Progenitor cell of endocrine pancreas (in vitro differentiated cells): ENCODE measurements at places on chromosomes 6 and 20.

- H3K27me3 ChIP-seq = no peaks in the 10 kb centered on the region
- no peak overlapping the region for H3K4me3 ChIP-seq
- H3K4me1 ChIP-seq = no peaks in the 10 kb centered on the region
- peaks cover 25% of the 10 kb centered on the region for H3K36me3 ChIP-seq
- DNase-seq = no peak
Measured at GRCh38 chr20:2485661-2486060, 15.1 kb upstream of the SNRPB start.

- peaks cover 13% of the 10 kb centered on the region for H3K36me3 ChIP-seq
- no peak for DNase-seq
- H3K27me3 ChIP-seq = no peaks in the 10 kb centered on the region
- peaks cover 10% of the 10 kb centered on the region for H3K4me1 ChIP-seq
Measured at GRCh38 chr20:36847009-36847709, 28.8 kb upstream of the TLDC2 start.

DNA sequence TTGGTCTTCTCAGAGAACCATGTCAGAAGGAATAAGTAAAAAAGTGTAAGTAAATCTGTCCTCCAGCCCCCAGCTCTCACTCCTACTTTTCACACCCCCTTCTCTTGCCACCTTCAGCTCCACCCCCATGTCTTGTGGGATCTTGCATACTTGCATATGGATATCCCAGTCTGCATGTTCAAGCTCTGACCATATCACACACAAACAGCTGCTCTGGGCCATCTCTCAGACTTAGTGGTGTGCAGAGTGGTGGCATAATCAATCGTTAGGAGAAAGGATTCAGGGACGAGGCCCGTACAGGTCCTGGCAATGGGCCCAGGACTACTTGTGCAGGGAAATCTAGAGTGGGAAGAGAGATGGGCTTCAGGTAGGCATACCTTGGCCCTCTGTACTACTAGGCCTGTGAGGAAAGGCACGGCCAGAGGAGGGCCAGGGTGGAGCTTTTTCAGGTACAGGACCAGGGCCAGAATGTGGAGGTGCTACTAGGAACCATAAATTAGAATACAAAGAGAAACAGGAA is 112.0 kb upstream of the SGK1 start:
- H3K4me1 ChIP-seq = no peaks in the 10 kb centered on the region
- no peak overlapping the region for H3K27ac ChIP-seq
- no peaks in the 10 kb centered on the region for H3K36me3 ChIP-seq
- no peak overlapping the region for H3K4me3 ChIP-seq
- no peak for DNase-seq

GRCh38 chr6:127266892-127267645 is 405 bp downstream of the RNF146 start:
- H3K4me1 ChIP-seq = peaks cover 34% of the 10 kb centered on the region
- no peak for DNase-seq
- peak overlapping the region; percentile 100 for H3K27ac ChIP-seq
- peak overlapping the region; percentile 97 for H3K4me3 ChIP-seq
- no peaks in the 10 kb centered on the region for H3K27me3 ChIP-seq
- H3K36me3 ChIP-seq = peaks cover 6% of the 10 kb centered on the region

DNA sequence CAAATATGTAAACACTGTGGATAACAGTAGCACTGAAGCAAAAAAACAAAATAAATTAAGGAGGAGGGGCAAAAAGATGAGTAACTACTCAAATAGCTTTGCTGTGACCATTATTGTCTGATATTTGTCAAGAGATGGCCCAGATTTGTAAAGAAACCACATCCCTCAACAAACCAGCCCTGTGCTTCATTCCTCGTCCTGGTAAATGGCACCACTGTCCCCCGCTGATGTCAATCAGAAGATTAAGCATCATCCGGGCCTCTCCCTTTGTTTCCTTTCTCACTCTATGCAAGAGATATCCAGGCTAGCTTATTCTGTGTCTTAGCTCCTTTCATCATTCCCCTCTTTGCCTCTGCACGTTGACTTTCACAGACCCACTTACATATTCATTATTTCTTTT is 259.0 kb downstream of the SYNE1 start:
- peak overlapping the region; percentile 0 for H3K27ac ChIP-seq
- H3K4me1 ChIP-seq = peaks cover 33% of the 10 kb centered on the region
- H3K36me3 ChIP-seq = peaks cover 8% of the 10 kb centered on the region
- no peaks in the 10 kb centered on the region for H3K27me3 ChIP-seq

GRCh38 chr20:38844963-38845362 is 39.5 kb downstream of the PPP1R16B start:
- DNase-seq = no peak
- no peaks in the 10 kb centered on the region for H3K36me3 ChIP-seq
- no peak overlapping the region for H3K4me3 ChIP-seq
- H3K27me3 ChIP-seq = no peaks in the 10 kb centered on the region

DNA sequence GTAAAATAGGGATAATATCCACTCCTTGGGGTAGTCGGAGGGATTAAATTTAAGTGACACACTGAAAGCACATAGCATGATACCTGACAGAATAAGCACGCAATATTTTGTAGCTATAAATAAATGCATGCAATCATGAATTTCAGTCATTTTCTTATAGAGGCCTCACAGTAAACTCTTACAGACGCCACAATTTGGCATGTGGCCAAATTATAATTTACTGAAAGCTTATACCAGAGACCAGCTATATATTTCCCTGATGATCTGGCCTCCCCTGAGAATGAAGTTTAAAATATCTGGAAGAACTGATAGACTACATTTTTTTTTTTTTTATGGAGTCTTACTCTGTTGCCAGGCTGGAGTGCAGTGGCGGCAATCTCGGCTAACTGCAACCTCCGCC is 40.9 kb downstream of the QRSL1 start:
- no peak overlapping the region for H3K4me3 ChIP-seq
- H3K4me1 ChIP-seq = peaks cover under 1% of the 10 kb centered on the region
- H3K27ac ChIP-seq = no peak overlapping the region
- H3K27me3 ChIP-seq = no peaks in the 10 kb centered on the region

DNA sequence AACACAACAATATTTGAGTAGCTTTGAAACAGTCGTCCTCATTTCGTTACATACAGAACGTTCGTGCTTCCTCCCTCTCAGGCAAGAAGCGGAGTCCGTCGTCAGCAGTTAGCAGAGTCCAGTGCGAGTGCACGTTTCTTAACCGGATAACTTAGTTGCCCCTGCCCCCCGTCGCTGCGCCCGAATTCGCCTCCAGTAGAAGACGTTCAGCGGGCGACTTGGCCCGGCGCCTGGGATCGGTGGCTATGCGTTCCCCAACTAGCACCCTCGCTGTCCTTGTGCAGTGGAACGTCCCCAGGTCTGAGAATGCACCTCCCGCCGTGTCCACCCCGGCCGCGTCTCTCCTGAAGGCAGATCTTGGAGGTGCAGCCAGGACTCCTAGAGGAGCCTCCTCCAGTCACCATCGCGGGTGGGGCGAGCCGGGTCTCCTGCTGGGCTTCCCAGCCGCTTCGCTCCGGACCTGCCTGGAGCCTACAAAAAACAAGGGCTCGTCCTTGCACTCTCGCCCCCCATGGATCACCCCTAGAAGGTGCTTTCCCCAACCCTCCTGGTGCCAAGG is 910 bp upstream of the PCSK2 start:
- H3K36me3 ChIP-seq = no peaks in the 10 kb centered on the region
- DNase-seq = peak; percentile 17
- peak overlapping the region; percentile 73 for H3K4me3 ChIP-seq
- H3K4me1 ChIP-seq = peaks cover 16% of the 10 kb centered on the region
- peaks cover 90% of the 10 kb centered on the region for H3K27me3 ChIP-seq

DNA sequence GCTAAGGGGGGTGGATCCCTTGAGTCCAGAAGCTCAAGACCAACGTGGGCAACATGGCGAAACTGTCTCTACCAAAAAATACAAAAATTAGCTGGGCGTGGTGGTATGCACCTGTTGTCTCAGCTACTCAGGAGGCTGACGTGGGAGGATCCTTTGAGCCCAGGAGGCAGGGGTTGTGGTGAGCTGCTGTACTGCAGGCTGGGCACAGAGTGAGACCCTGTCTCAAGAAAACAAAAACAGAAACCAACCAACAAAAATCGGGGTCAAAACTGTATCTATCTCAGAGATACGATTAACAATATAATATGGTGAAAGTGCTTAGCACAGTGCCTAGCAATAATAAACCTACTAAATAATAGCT is 20.7 kb upstream of the BCAS1 start:
- no peak overlapping the region for H3K27ac ChIP-seq
- H3K4me3 ChIP-seq = no peak overlapping the region
- H3K4me1 ChIP-seq = peaks cover 2% of the 10 kb centered on the region
- H3K27me3 ChIP-seq = peaks cover 21% of the 10 kb centered on the region
- no peaks in the 10 kb centered on the region for H3K36me3 ChIP-seq

GRCh38 chr6:85580878-85581267 is 12.8 kb downstream of the SNX14 start:
- peaks cover 39% of the 10 kb centered on the region for H3K36me3 ChIP-seq
- peaks cover 6% of the 10 kb centered on the region for H3K4me1 ChIP-seq
- H3K4me3 ChIP-seq = no peak overlapping the region
- no peak overlapping the region for H3K27ac ChIP-seq
- DNase-seq = no peak
- H3K27me3 ChIP-seq = no peaks in the 10 kb centered on the region

DNA sequence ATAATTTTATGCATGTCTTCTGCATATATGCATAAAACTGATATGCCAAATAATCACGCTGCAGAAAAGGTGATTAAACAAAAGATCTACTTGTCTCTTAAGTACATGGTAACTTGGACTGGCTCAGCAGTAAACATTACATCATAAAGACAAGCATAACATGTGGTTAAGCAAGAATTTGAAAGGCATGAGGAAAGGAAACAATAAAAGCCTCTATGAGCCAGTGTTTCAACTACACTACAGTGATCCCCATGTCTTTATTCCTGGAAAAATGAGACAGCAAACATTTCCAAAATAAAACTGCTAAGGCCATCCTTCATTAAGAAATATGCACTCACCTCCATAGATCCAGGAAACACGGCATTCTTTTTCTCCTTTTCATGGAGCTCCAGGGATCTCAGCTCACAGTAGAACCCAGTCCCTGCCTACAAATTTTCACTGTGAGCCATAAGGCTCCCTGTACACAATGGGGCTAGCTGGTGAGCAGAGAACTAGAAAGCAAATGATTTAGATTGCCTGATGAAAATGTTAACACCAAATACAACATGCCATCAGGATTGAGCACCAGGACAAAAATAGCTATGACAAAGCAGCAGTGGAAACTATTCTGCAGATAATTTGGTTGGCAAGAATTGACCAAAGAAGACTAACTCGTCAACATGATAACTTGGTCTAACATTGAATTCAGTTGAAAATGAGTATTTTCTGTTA is 156.1 kb downstream of the COL21A1 start:
- H3K4me3 ChIP-seq = no peak overlapping the region
- no peaks in the 10 kb centered on the region for H3K4me1 ChIP-seq
- no peaks in the 10 kb centered on the region for H3K27me3 ChIP-seq
- H3K36me3 ChIP-seq = no peaks in the 10 kb centered on the region

- no peak for DNase-seq
- H3K27ac ChIP-seq = no peak overlapping the region
- H3K36me3 ChIP-seq = peaks cover 5% of the 10 kb centered on the region
- H3K27me3 ChIP-seq = peaks cover 16% of the 10 kb centered on the region
- H3K4me3 ChIP-seq = no peak overlapping the region
Measured at GRCh38 chr20:17888044-17888443, 80.5 kb downstream of the SNX5 start.

DNA sequence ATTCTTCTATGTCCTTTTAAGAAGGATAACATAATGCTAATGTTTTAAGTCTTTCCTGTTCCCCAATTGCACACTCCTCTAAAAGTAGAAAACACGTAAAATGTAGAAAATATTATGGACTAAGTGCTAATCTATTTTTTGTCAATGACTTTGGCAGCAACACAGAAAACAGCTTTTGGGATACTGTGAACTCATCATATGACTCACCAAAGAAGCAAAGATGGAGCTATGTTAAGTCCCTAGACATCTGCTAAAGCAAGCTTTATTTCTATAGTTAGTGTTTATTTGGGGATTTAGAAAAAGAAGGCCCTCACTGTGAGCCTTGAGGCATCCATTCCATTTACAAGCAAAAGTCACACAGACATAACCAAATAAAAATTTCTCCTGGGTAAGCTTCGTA is 23.0 kb downstream of the OPN5 start:
- no peaks in the 10 kb centered on the region for H3K36me3 ChIP-seq
- H3K27ac ChIP-seq = no peak overlapping the region
- no peak for DNase-seq
- no peak overlapping the region for H3K4me3 ChIP-seq
- H3K4me1 ChIP-seq = no peaks in the 10 kb centered on the region

DNA sequence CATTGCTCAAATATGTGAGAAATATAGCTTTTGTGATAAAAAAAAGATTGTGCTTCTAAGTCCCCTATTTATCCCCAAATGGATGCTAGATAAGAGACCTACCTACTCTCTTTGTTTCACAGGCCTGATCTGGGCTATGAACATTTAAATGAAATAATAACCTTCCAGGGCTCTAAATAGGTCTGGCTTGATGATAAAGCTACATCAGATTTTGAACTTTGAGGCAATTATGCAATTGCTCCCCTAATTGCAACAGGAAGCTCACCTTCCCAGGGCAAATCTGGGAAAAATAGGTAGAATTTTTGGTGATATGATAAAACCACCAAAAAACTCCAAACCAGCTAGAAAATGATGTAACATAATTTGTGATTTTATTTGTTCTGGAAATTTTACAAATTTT is 624.5 kb downstream of the PKHD1 start:
- no peak overlapping the region for H3K4me3 ChIP-seq
- DNase-seq = no peak
- H3K36me3 ChIP-seq = no peaks in the 10 kb centered on the region

- H3K27ac ChIP-seq = no peak overlapping the region
- no peaks in the 10 kb centered on the region for H3K4me1 ChIP-seq
- no peak for DNase-seq
- no peaks in the 10 kb centered on the region for H3K27me3 ChIP-seq
- no peak overlapping the region for H3K4me3 ChIP-seq
Measured at GRCh38 chr20:49228676-49229075, 9.5 kb downstream of the DDX27 start.

GRCh38 chr6:10415617-10416480 is 975 bp upstream of the TFAP2A start:
- H3K27ac ChIP-seq = peak overlapping the region; percentile 88
- DNase-seq = no peak
- no peaks in the 10 kb centered on the region for H3K36me3 ChIP-seq
- peaks cover 33% of the 10 kb centered on the region for H3K4me1 ChIP-seq

DNA sequence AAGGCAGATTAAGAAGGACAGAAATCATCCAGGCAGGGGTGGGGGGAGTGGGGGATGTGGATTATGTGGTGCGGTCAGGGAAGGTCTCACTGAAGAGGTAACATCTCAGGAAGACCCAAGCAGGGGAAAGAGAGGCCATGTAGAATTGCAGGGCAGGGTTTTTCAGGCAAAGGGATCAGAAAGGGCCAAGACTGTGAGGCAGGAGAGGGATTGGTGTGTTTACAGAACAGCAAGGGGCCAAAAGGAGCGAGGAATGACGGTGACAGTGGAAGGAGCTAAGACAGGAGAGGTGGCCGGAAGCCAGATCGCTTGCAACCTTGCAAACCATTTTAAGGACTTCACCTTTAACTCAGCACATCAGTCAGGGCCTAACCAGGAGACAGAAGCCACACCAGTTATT is 535.4 kb upstream of the JARID2 start:
- peaks cover 6% of the 10 kb centered on the region for H3K27me3 ChIP-seq
- no peak overlapping the region for H3K27ac ChIP-seq
- DNase-seq = no peak

GRCh38 chr6:43436577-43437282 is 9.4 kb downstream of the ABCC10 start:
- peak overlapping the region; percentile 71 for H3K27ac ChIP-seq
- H3K4me1 ChIP-seq = peaks cover 2% of the 10 kb centered on the region
- peaks cover 2% of the 10 kb centered on the region for H3K36me3 ChIP-seq
- H3K27me3 ChIP-seq = no peaks in the 10 kb centered on the region
- no peak overlapping the region for H3K4me3 ChIP-seq

GRCh38 chr6:15527838-15528617 is 134.8 kb downstream of the DTNBP1 start:
- no peaks in the 10 kb centered on the region for H3K4me1 ChIP-seq
- H3K4me3 ChIP-seq = no peak overlapping the region
- H3K27ac ChIP-seq = no peak overlapping the region
- H3K36me3 ChIP-seq = peaks cover 53% of the 10 kb centered on the region
